ENCODE measurements at places on chromosomes 6 and 20.

DNA sequence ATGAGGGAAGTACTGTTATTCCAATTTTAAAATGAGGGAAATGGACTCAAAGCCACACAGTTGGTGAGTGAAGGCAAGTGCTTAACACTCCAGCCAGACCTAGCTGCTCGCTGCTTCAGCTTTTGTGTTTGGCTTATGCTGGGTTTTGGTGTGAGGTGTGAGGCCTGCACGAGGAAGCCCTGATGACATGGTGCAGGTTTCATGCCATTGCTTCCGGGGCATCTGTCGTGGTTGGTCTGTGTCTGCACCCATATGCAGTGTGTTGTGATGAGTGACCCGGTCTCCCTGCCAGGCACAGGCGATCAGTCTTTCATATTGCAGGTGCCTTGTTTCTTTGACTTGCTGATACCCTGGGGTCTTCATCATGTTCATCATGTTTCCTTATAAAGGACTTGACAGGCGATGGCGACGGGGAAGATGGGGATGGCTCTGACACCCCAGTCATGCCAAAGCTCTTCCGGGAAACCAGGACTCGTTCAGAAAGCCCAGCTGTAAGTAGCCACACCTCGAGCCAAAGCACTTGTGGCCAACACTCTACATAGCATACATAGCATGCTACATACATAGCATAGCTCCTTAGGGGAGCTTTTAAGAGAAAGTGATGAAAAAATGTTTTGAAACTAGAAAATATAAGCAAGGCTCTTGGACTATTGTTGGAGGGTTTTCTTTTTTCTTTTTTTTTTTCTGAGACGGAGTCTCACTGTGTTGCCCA is 22.3 kb downstream of the DNMT3B start:
- no peak for DNase-seq

DNA sequence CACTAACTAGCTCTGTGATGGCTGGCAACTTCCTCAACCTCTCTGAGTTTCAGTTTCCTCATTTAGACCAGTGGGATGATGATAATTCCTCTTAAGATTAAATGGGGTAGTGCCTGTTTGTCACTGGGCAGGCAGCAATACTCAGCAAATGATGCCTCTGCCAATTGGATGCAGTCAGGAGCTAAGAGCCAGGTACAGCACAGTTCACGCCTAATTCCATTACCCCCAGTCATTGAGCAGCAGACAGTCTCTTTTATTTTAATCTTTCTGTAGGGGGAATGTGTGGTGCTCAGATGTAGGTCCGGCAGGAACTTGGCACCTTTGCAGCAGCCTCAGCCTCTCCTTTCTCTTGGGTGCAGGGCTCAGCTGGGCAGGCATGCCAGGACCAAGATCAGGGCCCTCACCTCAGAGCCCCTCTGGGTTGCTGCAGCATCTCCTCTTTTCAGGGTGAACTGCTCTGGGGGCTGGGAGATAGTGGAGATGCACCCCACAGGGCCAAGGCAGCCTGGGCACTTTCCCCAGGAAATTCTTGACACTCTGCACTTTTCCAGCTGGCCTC is 243.8 kb downstream of the LRFN2 start:
- no peak for DNase-seq

DNA sequence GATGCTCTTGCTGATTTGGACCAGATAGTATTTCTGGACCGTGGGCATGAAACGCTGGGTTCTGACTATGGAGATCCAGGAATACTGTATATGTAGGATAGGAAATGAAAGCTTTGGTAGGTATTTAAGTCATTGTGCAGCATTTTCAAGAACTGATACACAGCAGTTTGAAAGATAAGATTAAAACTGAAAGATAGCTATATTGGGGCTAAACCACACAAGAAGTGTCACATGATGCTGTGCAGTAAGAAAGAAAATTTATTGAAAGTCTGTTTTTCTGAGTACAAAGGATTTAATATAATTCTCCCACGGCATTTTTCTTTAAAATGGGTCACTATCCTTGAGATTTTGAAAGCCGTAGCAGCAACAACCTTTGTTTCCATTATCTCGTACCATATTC is 305 bp downstream of the IL17A start:
- no peak for DNase-seq

GRCh38 chr6:42845327-42845694 is 34.1 kb upstream of the RPL7L1 start:
- DNase-seq, result no peak

GRCh38 chr6:139415365-139415764 is 40.9 kb upstream of the CITED2 start:
- no peak for DNase-seq

GRCh38 chr6:138989098-138989983 is 1.3 kb upstream of the REPS1 start:
- no peak for DNase-seq

DNA sequence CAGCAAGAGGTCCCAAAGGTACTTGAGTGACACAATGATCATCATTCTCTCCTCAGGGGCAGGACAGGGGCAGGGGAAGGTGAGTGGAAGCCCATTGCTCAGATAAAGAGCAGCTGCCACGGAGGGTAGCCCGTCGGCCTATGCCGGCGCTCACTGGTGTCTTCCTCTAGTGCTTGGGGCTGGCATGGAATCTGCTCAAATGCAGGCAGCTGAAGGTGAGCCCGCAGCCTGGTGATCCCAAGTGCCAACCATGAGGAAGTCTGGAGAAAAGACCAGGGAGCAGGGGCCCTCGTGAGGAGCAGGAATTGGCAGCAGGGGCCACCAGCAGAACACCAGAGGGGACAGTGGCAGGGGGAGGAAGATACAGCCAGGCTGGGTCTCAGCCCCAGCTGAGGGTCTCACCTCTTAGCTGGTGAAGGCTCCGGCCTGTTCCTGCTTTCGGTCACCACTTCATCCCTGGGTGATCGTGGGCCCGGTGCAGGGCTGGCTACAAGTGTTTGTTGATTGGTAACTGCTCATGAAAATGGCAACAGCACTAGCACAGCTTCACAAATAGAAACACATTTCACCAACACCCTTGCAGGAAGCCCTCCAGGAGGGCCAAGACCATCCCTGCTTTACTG is 24.7 kb downstream of the RBCK1 start:
- DNase-seq, result no peak

DNA sequence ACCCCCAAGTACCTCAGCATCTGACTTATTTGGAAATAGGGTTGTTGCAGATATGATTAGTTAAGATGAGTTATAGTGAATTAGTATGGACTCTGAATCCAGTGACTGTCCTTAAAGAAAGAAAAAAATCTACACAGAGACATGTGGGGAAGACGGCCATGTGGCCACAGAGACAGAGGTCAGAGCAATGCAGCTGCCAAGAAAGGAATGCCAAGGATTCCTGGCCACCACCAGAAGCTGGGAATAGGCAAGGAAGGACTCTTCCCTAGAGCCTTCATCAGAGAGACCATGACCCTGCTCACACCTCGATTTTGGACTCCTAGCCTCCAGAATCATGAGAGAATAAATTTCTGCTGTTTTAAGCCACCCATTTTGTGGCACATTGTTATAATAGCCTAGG is 81.8 kb downstream of the FYN start:
- no peak for DNase-seq

DNA sequence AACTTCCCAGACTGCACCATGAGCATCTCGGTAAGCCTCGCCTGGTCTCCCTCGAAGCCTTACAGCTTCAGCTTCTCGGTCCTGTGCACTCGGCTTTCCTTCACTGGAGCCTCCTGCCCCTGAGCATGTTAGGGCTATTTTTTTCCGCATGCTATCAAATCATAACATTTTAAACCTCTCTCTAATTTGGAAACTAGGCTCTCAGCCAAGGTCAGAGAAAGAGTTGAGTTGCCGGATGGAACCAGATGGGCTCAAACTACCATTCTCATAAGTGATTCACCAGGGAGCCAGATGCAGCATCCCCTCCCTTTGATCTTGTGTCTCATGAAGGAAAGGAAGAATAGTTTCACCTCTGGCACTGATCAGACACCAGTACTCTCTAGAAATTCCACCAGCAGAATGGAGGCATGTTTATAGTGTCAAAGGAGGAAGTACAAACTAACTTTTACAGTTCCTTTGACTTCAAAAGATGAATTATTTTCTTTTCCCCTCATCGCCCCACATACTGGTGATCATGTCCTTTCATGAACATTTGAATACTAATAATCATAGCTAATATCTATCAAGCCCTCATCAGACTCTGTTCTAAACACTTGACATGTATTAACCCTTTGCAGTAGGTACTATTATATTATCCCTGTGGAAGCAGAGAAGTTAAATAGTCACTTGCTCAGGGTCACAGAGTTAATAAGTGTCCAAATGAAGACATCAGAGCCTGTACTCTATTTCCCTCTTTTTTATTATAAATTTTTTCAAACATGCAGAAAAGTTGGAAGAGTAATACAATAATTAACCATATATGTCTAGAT is 46.7 kb downstream of the MAP1LC3A start:
- no peak for DNase-seq

- DNase-seq, result no peak
Measured at GRCh38 chr20:58829531-58829941, 21.2 kb downstream of the GNAS-AS1 start.

- no peak for DNase-seq
Measured at GRCh38 chr6:126048635-126049034, 62.3 kb downstream of the TRMT11 start.

DNA sequence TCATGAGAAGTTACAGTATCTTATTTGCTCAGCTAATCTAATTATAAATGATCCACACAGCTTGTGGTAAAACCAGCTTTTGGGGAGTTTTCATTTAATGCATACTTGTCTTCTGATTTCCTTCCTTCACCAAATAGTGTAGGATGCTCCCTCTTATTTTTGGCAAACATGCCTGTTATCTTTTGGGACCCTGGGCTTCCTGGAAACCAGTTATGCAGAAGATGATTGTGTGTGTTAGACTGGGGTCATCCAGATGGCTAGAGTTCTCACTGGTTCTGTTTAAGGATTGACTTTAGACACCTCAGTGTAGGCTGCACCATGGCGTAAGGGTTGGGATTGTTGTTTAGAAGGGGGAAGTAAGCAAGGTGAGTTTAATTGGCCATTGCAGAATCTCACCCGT is 61.3 kb downstream of the PTPN1 start:
- DNase-seq, result no peak

DNA sequence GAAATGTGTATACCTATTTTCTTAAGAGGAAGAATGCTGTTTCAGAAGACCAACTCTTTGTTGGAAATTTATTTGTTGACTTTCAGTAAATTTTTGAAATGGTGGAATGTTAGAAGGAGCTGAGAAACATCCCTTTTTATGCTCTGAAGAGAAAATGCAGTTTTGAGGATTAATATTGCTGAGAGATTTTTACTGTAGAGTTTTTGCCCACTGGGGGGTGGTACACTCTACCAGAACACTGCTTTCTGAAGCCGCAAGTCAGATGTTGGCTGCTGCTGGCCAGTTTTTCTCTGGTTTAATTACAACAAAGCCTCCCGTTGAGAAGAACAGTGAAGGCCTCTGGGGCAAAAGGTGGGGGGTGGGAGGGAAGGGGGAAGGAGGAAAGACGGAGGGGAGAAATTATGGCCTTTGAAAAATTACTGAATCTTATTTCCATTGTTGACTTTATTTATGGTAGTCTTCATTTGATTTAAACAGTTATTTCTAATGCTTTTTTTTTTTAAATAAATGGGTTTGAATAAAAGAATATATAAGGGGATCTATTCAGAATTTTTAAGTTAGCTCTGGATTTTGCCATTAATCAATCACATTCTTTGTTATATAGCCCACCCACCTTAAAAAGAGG is 3.0 kb downstream of the FLRT3 start:
- DNase-seq, result no peak

GRCh38 chr6:21523652-21524051 is 69.9 kb upstream of the SOX4 start:
- no peak for DNase-seq

- no peak for DNase-seq
Measured at GRCh38 chr6:166463359-166464067, 80.8 kb upstream of the MPC1 start.

GRCh38 chr6:169622618-169623017 is 79.2 kb downstream of the WDR27 start:
- no peak for DNase-seq

GRCh38 chr20:61571916-61572711 is 320.1 kb downstream of the CDH4 start:
- DNase-seq, result no peak

- peak; percentile 62 for DNase-seq
Measured at GRCh38 chr6:26473758-26474438, 16.1 kb downstream of the BTN2A1 start.

DNA sequence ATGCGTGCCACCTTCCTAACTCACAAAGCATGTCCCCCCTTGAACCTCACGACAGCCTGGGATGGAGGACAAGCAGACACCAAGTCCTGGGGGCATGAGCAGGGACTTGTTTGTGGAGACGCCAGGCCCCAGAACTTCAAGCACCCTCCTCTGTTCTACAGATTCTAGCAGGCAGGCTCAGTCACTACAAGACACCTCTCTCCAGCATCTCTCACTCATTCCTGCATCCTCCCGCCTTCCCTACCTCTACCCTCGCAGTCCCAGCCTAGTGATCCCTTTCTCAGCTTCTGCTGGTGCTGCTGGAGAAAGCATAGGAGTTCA is 3.7 kb downstream of the LRP11 start:
- no peak for DNase-seq

GRCh38 chr20:45963059-45964005 is 8.7 kb downstream of the ZNF335 start:
- DNase-seq, result no peak

- no peak for DNase-seq
Measured at GRCh38 chr6:127343809-127344659, 625 bp upstream of the ECHDC1 start.

DNA sequence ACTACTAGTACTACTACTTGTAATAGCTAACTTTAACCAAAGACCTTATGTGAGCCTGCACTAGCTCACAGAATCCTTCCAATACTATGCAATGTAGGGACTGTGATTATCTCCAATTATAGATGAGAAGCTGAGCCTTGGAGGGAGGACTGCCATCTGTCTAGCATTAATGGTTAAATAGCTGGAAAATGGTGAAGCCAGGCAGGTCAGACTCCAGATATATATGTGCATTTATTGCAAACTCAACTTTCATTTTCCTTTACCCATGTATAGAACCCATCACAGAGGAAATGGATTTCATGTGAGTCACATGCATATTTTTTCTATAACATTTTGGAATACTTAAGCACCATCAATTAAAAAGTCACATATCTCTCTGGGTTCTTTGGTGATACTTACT is 229.9 kb downstream of the BCAS1 start:
- DNase-seq, result no peak

GRCh38 chr20:20277894-20278335 is 90.0 kb upstream of the INSM1 start:
- no peak for DNase-seq

DNA sequence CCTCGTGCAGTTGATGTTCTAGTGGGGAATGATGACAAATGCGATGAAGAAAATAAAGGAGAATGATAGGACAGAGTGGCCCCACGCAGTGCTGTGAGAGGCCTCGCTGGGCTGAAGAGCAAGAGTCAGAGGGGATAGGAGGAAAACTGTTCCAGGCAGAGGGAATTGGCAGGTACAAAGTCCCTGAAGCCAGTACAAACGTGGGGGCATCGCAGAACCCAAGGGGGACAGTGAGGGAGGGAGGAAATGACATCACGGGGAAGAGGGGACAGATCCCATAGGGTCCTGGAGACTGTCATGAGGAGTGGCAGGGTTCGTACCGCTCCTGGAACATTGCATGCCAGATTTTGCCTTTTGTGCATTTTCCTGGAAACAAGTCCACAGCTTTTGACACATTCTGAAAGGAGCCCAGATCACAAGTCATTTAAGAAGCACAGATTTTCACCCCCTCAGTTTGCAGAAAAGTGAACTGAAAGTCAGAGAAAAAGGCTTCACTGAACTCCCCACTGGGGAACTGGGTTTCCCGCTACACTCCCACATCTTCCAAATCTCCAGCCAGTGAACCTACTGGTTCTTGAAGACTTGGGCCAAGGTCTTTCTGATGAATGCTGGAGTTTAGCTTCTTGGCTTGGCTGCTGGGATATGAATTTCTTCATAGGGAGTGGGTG is 77.0 kb downstream of the SULF2 start:
- DNase-seq, result no peak

GRCh38 chr6:33288141-33288920 is 708 bp downstream of the WDR46 start:
- no peak for DNase-seq

Data from effector CD8-positive, alpha-beta T cell (primary cell).